Stimulated activated CD8-positive, alpha-beta memory T cell treated with anti-CD3 and anti-CD28 coated beads, Interleukin-4, amount 100 ng/mL, for 1 hour (primary cell): ENCODE measurements at places on chromosomes 5 and 9.

DNA sequence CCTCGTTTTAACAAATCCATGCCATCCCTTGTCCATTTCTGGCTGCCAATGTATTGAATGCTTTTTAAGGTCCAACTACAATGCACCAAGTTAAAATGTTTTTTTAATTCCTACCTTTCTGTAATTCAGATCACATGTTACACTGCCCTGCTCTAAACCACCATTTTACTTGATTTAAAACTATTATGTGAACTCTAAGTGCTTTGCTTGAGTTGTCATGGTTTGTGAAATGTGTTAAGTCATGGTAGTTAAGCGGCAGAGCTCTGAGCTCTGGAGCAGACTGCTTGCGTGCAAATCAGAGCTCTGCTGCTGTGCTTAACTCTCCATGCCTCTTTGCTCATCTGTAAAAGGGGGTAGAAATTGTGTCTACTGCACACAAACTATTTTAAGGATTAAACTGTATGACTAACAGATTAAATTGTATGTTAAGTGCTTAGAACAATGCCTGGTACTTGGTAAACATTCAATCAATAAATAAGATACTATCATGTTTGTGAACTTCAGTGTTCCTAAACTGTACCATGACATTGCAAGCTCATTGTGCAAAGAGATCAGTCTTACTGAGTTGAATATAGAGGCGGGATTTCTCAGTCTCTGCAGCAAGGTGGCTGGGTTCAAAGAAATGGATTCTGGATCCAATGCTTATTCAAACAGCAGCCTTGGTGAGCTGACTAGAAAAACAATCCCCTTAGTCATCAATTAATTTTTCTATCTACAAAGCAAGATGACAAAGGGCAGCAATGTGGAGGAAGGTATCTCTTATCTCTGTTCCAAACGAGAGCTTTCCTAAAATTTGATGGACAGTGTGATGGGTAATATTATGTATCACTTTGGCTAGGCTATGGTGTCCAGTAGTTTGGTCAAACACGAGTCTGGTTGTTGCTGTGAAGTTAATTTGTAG, 16.1 kb upstream of the CMBL start:
- no peak for DNase-seq

- no peak for DNase-seq
These were observed 113.9 kb upstream of the ADAMTSL1 start for GRCh38 chr9:18360005-18360404.

DNA sequence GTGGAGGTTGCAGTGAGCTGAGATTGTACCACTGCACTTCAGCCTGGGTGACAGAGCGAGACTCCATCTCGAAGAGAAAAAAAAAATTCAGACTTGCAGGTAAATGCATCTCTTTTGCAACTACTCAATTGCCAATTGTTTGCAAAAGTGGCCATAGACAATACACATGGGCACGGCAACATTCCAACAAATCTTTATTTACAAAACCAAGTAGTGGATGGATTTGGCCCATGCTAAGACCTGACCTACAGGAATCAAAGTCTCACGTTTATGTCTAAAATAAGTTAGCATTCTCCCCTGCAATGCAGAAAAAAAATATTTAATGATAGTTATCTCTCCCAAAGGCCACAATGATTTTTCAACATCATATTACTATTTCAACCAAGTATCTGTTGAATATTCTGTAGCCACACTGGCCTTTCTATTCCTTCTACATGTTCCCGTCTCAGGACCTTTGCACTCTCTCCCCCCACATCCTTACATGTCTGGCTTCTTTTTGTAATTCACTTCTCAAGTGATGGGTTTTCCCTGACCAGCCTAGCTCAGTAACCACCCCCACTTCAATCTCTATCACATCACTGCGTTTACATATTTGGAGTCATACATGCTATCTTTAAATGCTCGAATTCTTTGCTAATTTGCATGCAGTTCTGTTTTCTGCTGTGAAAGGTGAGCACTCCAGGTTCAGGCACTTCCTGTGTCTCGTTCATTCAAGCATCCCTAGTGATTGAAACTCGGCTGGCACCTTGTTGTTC, 54.2 kb downstream of the FNBP1 start:
- no peak for DNase-seq

DNA sequence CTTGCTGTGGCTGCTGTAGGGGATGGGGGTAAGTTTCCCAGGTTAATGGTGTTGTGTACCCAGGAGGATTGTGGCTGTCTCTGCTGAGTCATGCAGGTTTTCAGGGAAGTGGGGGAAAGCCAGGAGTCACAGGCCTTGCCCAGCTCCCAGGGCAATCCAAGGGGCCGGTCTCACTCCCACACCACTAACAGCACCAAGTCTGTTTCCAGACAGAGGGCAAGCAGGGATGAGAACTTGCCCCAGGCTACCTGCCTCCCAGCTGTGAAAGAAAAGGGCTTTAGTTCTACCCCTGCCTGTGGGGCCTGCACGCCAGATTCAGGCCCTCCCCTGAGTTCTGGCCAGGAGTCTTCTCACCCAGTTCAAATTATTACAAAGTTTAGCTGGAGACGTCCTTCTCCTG, 579.8 kb upstream of the ST8SIA4 start:
- DNase-seq: no peak

DNA sequence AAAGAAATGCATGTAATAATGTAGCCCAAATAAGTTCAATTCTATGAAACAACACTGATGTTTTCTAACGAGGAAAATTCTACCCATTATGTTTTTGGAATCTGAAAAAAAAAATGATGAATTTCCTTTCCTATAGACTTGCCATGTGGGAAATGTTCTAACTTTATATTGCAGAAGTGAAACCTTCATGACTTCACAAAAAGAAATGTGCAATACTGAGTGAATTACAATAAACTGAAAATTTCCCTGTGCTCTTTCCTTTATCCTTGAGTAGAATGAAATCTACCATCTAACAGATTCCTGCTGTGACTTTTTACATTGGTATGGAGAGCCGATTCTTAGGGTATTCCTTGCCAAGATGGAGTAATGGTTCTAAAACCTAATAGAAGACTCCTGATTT, 1622.5 kb downstream of the MAT2B start:
- no peak for DNase-seq
